ENCODE measurements at places on chromosomes 1 and 21.
A peak's percentile ranks its signal among the peaks of the same experiment; 100 is the strongest.

GRCh38 chr1:163069142-163069541 is at the start of gene RGS4:
TSS of gene RGS4 (plus strand) at chr1:163069361. CDS start at chr1:163069485, 124 bp downstream.
- DNase-seq = peak; percentile 94

DNA sequence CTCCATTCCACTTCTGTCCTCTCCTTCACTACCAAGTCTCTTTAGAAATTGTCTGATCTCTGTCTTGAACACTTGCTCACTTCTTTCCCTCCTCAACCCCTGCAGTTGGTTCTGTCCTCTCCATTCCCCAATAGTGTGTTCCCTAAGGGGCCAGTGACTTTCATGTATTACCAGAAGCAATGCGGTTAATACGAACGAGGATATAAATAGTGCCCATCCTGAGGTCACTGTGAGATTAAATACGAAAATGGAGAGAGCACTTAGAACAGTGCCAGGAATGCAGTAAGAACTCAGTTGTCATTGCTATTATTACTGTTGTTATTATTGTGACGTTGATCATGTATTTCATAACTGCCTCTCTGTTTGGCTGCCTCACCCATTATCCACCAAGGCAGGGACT is 53.0 kb upstream of the ARTN start:
- no peak for DNase-seq

GRCh38 chr1:158112994-158113758 is 67.5 kb upstream of the CD1D start:
- DNase-seq = peak; percentile 77

- DNase-seq = peak; percentile 33
Observed at GRCh38 chr1:234617986-234618736, 8.2 kb upstream of the IRF2BP2 start.

DNA sequence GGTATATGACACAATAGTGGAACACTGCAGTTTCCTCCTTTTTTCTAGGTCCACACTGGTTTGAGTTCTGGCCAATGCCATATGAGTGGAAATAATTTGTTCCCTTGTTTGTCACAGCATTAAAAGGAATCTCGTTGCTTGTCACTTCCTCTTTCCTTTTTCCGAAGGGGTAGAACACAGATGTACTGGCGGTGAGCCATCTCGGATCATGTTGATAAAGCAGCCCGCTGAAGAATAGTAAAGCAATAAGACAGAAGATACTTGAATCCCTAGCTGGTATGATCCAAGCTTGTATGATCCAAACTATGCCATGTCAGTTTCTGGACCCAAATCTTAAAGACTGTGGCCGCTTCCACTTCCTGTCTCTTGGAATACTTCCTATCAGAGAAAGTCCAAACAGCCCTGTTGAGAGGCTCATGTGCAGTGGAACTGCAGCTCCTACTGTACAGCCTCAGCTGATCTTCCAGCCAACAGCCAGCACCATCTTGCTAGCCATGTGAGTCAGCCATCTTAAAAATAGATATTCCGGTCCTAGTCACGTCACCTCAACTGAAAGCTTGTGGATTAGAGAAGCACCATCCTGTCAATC is 40.3 kb downstream of the CFHR5 start:
- DNase-seq = no peak

- DNase-seq = peak; percentile 18
Observed at GRCh38 chr1:73593364-73593763, 604.6 kb downstream of the LRRIQ3 start.

GRCh38 chr1:201507360-201507675 is 395 bp upstream of the CSRP1 start:
- no peak for DNase-seq

DNA sequence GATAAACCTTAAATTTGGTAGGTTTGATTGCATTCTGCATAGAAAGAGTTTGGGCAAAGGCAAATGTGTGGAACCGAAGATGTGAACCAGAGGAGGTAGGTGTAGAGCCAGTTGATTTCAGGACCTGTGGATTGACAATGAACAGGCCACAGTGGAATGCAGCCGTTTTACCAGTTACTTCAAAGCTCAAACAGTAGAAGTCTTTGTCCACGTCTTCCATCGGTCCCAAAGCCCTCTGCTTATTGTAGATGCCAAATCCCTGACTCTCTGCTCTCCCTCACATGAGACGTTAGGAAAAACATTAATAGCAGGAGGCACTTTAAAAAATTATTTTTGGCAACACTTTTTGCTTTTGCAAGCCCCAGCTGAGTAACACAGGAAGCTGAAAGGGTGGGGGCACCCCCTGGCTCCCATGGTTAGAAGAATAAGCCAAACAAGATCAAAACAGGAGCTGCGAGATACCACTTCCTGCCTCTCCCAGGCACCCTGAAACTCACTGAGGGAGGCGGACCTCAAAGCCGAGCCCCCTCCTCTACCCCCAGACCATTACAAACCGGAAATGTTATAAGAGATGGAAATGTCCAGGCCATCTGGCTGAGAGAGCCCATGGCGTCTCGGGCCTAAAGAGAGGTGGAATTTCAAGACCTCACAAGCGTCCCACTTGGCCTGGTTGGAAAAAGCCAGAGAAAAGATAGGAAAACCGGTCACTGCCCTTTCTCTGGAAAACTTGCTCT is 13.5 kb downstream of the TRAF3IP3 start:
- peak; percentile 42 for DNase-seq

DNA sequence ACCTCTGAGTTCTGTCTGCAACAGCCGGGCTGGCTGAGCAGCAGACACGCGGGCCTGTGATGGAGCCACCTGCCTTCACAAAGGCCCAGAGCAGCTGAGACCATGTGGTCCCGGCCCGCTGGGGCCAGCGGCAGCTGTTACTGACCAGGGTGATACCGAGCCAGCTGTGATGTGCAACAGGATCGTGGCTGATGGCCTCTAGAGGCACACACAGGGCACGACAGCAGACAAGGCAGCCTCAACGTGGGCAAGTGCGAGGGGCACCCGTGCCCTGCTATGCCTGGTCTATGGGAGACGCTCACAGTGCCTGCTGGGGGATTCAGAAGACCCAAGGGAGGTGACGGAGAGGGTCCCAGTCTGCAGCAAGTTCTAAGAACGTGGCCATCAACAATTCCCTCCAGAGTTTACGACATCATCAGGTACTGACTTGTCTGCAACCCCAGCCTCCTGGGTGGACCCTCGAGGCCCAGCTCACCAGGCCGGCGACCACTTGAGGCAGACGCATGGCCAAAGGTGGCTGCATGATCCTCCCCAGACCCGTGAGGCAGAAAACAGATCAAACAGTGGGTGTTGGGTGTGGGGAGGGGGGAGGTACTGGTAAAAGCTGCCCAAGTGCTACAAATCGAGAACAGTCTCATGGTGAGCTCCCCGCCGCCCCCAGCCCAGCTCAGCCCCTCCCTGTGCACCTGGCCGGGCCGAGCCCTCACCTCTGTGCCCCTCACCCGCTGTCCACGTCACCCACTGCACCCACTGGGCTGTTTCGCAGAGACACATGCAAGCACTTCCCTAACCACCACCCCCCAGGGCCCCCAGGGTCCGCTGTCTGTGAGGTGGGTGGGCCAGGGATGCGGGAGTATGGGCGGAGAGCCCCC is 6.0 kb downstream of the POFUT2 start:
- no peak for DNase-seq

GRCh38 chr1:235859789-235860188 is 6.9 kb downstream of the LYST start:
- DNase-seq = no peak

DNA sequence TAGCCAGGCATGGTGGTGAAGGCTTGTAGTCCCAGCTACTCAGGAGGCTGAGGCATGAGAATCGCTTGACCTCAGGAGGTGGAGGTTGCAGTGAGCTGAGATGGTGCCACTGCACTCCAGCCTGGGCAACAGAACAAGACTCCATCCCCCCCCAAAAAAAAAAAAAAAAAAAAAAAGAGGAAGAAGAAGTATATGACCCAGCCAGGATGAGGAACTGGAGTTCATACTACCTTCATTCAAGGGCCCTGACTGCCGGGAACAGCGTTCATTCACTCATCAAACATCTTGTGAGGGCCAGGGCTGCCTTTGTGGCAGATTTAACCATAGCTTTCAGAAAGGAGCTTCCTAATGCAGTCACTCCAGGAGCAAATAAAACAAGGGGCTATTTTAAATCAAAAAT is 127.6 kb downstream of the MRPS6 start:
- no peak for DNase-seq

DNA sequence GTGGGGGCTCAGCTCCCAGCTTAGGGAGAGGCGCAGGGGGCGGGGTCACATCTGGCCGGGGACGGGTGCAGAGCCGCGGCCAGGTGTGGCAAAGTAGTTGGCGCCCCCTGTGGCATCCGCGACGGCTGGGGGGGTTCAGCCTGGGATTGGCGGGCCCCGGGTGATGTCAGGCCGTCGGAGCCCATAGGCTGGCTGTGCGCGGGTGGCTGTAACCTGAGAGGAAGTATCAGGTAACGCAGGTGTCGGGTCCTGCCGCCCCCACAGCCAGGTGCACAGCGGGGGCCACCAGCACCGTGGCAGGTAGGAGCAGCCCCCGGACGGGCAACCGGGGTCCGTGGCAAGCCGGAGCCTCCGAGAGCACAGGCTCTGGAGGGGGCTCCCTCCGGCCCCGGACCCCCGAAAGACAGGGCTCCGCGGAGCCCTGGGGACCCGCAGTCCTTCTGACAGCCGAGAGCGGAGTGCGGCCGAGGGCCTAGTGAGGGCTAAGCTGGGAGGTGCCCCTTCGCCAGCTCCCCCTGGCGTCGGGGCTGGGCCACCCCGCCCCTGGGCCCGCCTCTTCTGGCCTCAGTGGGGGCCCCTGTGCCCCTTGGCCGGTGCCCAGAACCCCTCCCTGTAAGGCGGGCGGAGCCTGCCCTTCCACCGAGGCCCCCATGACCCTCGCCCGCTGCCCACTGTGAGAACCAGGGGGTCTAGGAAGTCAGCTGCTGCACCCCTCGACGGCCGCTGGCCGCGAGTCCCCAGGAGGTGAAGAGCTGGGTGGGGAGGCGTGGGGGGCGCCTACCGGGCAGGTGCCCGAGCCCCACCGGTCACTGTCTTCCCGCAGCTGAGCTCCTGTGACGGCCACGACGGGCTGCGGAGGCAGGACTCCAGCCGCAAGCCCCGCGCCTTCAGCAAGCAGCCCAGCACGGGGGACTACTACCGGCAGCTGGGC is 17.9 kb downstream of the TNFRSF25 start:
- peak; percentile 76 for DNase-seq

- peak; percentile 64 for DNase-seq
Observed at GRCh38 chr1:4447778-4448420, 206.5 kb upstream of the AJAP1 start.

DNA sequence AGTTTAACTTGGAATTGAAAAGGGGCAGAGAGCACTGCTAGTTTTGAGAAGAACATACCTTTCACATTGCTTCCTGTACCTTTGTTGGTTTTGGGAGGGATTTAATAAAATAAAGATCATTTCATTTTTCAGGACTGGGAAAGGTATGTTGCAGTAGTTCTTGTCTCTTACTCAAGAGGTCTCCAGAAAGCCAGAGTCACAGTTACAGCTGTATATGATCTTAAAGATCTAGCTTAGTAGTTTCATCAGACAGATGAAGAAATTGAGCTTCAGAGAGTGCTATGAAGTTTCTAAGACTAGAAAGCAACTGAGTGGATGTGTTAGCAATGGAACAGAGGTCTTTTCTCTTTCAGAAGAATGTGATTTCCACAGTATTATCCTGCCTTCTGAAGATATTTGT is 1.0 kb downstream of the OR10K2 start:
- no peak for DNase-seq

- peak; percentile 42 for DNase-seq
Observed at GRCh38 chr1:47491341-47491753, 53.5 kb downstream of the FOXD2 start.

DNA sequence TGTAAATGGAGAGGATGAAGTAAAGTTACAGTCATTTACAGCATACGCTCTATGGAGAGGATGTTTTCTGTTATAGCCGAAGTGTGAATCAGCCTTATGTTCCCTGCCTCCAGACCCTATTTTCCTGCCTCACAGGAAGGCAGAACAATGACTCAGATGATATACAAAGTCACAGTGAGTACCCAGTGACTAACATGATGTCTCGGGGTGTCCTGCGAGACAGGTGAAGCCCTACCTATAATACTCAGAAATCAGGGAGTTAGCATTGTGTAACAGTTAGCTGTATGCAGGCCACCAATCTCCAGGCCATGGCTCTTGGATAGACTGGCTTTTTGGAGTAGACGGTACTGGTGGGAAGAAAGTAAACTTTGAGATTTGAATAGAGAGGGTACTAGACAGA is 55.6 kb upstream of the FBXO28 start:
- DNase-seq = no peak

GRCh38 chr1:62377043-62377562 is 57.9 kb upstream of the KANK4 start:
- DNase-seq = no peak

GRCh38 chr21:25953659-25954058 is 216.9 kb downstream of the APP start:
- no peak for DNase-seq

- DNase-seq = no peak
Observed at GRCh38 chr21:43768868-43769167, 7.3 kb downstream of the CSTB start.

DNA sequence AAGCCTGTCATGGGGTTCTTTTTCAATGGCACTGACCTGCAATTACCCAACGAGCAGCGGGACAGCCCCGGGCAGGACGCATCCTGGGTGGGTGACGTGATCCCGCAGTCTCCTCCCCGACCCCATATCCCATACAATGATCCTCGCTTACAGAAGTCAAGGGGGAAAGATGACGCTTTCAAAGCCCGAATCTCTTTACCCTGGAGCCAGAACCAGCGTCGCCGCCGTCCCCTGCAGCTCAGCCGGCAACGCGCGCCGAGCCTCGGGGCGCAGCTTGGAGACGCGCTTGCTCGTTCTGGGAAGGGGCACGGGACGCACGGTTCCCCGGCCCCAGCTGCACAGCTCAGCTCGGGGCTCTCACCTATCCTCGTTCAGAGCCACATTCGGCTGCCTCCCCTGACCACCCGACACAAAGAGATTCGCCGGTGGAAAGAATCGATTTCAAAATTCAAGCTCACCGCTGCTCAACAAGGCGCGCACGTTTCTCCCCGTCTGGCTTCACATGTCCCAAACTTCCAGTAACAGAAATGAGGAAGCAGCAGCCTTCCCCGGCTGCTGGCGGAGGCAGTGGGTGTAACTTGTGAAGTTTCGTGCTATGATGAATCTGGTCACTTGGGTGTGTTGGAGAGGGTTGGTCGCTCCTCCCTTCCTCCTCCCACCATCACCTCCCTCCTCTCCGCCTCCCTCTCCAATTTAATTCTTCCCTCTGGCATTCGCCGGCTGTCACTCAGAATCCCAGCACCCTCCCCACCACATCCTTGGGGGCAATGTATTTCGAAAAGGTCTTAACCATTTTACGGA is at the start of gene TIAM1:
TIAM1 (minus strand) TSS at position 582 of the 801 bp plus-strand sequence. CDS start 77,289 bp downstream, outside the sequence.
- DNase-seq = peak; percentile 90

DNA sequence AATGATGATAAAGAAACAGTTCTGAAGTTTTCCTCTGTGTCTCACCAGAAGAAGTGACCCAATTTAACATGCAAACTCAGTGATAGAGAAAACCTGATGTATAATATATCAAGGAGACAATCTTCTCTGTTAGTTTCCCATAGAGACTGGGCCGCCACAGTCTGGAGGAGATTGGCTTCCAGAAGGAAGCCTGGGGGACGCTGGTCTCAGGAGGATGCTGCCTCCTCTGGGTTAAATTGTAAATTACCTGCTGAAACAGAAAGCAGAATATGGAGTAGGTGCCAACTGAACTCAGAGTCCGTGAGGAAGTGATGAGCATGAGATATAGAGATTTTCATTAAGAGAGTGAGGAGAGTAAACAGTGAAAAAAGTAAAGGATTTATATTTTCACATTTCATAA is 15.8 kb downstream of the OR14I1 start:
- no peak for DNase-seq
